Activated T-helper 17 cell treated with anti-CD3 and anti-CD28 coated beads, Interleukin-2, amount 50 U/mL, for 72 hours (primary cell): ENCODE measurements at places on chromosomes 16 and 17. TPM values are rescaled to one million over a fixed set of nuclear protein-coding genes. Genes with fewer than 3 reads are reported as not detected.

- no peak for ATAC-seq
These were observed 902 bp downstream of the SCRN2 start for GRCh38 chr17:47840001-47840741.

Gene KRTAP4-5
- not detected for total RNA-seq

GRCh38 chr16:69691980-69692911, 34.1 kb downstream of the NQO1 start:
- ATAC-seq = peak; percentile 93

DNA sequence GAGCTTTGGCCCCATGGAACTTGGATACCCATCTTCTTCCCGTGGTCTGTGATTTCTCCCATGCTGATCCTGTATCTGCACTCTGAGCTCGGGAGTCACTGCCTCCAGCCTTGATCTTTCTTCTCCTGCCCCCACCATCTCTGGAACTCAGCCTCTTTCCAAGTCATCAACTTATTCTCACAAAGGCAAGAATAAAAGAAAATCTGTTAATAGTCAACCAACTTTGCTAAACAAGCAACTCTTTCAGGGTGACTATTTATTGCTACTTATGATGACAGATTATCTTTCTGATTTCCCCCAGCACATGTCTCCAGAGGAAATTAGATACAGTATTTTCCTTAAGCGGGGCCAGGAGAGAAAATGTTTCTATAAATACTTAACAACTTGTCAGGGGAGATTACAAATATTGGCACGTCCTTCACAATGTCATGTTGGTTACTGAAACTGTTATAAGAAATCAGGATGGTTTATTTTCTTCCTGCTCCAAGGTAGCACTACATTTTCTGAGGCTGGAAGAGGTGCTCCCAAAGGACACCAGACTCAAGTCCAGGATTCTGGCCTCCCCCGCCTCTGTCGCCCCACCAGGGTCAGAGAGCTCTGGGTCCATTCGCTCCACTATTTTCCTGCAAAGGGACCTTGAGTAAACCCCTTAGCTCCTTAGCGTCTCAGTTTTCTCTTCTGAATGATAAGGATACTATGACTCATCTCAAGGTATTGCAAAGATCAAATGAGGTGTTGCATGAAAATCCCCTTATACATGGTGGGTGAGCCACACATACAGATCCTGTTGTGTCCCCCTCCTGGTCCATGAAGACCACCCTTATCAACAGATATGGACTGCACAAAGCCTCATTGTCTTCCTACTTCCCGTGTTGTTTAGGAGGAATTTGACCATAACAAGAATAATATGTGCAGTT, 205.2 kb upstream of the WSCD1 start:
- ATAC-seq = no peak

DNA sequence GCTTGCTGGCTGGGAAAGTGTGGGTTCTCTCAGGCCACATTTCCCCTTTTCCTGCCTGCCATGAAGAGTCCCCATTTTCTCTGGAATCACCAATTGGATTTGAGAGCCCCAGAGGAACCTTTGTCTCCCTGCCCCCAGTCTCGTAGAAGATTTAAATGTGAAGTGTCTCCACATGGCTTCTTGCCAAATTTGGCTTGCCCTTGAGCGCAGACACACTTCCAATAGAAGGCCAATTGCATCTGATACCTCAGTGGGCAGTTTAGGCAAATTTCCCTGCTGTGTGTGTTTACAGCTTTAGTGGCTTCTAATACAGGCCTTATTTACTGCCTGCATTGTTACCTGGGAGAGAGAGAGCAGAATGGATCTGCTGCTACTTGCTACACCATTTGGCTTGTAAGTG, 29.7 kb downstream of the CDK5R1 start:
- ATAC-seq = no peak

DNA sequence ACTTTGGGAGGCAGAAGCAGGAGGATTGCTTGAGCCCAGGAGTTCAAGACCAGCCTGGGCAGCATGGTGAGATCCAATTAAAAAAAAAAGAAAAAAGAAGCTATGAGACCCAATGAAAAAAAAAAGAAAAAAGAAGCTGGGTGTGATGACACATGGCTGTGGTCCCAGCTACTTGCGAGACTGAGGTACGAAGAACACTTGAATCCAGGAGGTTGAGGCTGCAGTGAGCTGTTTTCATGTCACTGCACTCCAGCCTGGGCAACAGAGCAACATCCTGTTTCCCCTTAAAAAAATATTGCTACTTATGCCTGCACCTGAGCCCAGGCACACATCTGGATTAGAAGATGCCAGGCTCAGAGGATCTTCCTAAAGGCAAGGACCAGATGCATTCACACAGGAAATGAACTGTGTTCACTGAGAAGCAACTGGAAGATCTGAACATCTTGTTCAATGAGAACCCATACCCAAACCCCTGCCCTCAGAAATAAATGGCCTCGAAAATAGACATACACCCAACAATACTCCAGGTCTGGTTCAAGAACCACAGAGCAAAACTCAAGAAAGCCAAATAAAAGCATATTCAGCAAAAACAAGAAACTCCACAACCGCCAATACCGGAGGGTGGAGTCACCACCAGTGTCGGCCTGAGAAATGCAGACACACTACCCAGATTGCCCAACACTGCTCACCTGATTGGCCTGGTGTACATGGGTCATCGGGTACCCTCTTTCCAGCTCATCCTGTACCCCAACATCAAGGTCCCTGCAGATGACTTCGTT, 4.4 kb downstream of the RNF135 start:
- ATAC-seq = no peak

GRCh38 chr17:34178092-34178491, 77.0 kb upstream of the CCL2 start:
- no peak for ATAC-seq

Gene KRT23
- not detected for total RNA-seq

DNA sequence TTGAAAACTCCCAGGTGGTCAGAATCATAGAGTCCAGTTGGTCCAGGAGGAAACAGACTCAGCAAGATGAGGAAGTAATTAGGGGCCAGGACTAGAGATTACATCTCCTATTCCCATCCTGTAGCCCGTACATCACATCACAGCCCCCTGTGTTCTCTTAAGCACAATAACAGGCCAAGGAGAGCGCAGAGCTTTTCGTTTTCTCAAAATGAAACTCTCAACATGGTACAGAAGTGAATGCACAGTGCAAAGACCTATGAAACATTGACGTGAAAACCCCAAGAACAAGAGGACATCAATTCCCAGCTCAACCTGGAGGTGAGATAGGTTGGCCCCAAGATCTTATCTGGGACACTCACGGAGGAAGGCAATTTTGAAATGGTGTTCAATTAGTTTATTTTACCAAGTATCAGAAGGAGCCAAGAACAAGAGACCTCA, 9.0 kb downstream of the PIK3R5 start:
- ATAC-seq = peak; percentile 81

DNA sequence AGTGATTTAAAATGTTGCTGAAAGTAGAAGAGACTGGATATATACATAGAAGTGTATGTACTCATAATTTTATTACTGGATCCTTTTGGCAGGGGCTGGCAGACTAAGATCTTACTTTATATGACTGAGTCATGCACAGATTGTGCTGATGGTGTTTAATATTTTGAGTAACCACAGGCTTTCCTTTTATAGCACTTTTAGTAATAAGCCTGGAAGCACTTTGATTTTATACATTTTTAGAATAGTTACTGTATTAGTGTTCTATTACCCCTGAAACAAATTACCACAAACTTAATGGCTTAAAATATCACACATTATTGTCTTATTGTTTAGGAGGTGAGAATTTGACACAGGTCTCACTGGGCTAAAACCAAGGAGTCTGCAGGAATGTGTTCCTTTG, 113.4 kb upstream of the CDH8 start:
- no peak for ATAC-seq

GRCh38 chr17:77400445-77400870, 259.7 kb downstream of the SEC14L1 start:
- peak; percentile 78 for ATAC-seq

Gene MT4
- not detected for total RNA-seq
